ENCODE measurements at places on chromosomes 1 and 21.

- DNase-seq = no peak
Measured at GRCh38 chr21:43345746-43346409, 81.1 kb downstream of the SIK1 start.

DNA sequence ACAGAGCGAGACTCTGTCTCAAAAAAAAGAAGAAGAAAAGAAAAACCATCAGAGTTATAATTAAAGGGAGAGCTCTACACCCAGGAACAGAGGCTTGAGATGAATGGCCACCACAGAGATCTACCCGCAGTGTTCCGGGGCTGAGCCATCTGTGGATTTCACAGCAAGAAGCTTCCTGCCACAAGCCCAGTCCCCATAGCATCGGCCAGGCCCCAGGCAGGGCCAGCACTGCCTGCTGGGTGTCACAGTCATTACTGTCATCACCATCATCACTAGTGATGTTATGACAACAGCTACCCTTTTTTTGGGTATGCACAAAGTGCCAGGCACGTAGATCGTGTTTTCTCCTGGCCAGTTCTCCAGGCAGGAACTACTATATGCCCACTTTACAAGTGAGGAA is 111.6 kb upstream of the VAMP3 start:
- no peak for DNase-seq

DNA sequence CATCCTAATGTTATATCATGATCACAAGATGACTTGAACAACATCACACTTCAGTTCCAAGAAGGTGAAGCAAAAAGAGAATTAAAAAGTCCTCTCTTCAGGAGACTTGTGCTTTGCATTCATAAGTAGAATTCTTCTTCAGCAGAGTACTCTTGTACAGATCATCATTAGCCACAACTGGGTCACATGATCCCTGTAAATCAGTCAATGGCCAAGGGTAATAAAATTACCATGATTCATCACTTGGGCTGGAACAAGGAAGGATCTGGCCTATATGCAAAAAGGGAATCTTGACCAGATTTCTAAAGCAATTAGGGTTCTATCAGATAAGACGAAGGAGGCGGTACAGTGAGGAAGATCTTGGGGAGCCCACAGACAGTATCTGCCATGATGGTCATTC is 458.0 kb upstream of the DEPDC1 start:
- DNase-seq = no peak

- DNase-seq = no peak
Measured at GRCh38 chr21:15097580-15097979, 32.8 kb upstream of the NRIP1 start.

GRCh38 chr21:21807598-21807903 is 809.3 kb downstream of the NCAM2 start:
- DNase-seq = no peak

GRCh38 chr1:226223157-226223785 is at the start of gene MIXL1:
Gene MIXL1 (plus strand): TSS chr1:226223664. CDS start chr1:226223682, 18 bp downstream.
- peak; percentile 3 for DNase-seq

DNA sequence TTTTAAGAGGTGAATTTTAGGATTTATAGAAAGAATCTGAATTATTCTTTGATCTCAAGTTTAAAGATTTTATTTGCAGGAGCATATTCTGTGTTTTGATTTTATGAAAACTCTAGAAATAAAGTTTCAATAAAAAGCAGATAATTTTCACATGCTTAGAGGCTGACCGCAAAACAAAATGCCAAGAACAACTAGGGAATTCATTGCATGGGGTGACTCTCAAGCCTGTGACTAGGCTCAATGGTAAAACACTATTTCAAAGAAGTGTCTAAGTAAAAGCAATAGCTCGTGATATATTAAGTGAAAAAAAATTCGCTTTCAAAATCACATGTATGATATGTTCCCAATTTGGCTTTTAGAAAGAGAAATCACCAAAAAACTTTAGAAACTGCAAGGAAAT is 49.6 kb downstream of the RPL5 start:
- DNase-seq = no peak

DNA sequence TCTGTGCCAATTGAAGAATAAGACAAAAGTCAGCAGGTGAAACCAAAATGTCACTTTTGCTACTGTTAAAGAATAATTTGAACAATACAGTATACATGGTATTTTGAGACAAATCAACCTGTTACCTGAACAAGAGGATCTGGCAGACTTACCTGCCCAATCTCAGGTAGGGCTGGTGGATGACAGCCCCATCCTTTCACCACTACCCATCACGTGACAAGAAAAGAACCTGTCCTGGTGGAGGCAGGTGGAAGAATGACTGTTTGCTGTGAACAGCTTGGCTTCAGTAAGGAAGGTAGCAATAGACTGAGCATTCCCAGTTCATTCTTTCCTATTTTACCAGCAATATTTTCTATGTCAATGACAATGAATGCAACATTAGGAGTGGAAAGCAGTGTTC is 349.6 kb downstream of the GPATCH2 start:
- no peak for DNase-seq

DNA sequence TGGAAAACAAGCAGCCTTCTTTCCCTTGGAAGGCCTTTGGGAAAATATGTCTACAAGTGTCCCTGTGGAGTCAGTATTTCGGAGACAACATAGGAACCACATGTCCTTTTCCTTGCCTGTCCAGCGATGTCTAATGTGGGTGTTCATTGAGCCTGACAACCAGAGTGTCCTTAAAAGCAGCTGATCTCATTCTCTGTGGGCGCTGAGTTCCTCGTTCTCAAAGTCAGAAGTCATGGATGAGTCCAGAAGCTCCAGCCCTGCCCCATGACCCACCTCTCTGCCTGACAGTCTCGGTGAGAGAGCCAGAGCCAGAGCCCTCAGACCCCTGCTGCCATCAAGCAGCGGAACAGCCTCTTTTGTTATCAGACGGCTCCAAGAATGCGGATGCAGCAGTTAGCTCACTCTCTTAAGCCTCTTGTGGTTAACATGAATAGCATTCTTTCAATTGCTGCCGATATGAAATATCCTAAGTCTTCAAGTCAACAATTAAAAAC is 329.2 kb downstream of the TGFB2 start:
- no peak for DNase-seq

GRCh38 chr21:19702726-19703125 is 1295.5 kb upstream of the NCAM2 start:
- DNase-seq = no peak

DNA sequence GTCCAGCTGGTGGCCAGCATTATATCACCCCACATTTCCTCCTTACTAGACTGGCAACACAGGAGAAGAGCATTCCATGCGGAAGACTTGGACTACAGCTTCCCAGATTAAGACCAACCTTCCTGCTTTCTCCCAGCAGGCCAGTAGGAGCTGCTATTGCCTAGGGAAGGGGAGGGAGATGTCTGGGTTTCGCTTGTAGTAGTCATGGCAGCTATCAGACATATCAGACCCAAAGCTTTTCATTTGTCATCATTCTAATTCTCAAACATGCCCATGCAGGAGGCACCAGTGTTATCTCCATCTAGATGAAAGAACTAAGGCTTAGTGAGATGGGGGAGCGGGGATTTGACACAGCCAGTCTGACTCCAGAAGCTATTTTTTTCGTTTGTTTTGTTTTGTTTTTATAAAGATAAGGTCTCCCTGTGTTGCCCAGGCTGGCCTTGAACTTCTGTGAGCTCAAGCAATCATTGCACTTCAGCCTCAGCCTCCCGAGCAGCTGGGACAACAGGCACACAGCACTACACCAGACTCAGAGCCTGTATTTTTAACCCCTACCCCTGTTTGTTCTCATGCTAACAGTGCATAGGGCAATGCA is 4.5 kb downstream of the PLA2G2A start:
- no peak for DNase-seq

DNA sequence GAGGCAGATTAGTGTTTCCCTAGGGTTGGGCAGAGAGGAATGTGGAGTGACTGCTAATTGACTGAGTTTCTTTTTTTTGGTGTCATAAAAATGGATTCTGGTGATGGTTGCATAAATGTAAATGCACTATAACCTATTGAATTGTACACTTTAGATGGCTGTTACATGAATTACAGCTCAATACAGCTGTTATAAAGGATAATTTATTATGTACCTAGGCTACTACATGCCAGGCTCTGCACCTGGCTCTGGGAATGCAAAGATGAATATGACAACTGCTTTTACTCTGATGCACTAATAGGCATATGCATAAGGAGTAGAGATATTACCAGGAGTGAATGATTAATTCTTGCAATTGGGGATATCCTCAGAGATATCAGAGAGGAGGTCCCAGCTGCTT is 345.3 kb downstream of the PTBP2 start:
- no peak for DNase-seq

GRCh38 chr1:19433719-19433998 is 51.7 kb downstream of the CAPZB start:
- DNase-seq = no peak

GRCh38 chr21:34880401-34880800 is 168.7 kb downstream of the RUNX1 start:
- no peak for DNase-seq

Measured in stimulated activated CD4-positive, alpha-beta T cell treated with anti-CD3 and anti-CD28 coated beads, Interleukin-12 subunit alpha, Interleukin-12 subunit beta, amount 100 ng/mL, for 4 hours (primary cell).